Bronchial epithelial cell (primary cell): ENCODE measurements at places on chromosomes 13 and 19.

- DNase-seq: no peak
These were observed 29.1 kb upstream of the PCDH9 start for GRCh38 chr13:67259208-67259607.

DNA sequence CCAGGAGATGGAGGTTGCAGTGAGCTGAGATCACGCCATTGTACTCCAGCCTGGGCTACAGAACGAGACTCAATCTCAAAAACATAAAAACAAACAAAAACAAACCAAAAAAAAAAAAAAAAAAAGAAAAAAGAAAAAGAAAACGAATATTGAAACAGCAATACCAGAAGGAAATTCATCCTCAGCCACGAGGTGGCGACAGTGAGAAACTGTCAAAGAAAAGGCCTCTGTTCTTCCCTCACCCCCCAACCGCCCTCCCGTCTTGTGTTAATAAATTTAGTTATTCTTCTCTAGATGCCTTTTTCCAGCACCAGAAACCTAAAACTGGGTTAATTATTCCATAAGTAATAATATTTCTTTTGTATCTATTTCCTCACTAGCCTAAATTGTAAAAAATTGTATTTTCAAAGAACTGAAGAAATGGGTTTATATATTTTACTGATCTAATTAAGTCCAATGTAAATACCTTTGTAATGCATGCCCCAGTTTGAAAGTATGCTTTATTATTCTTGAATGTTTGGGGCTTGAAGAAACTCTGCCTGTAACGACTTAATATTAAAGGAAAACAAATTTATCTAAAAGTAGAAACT is 38.6 kb downstream of the LIG4 start:
- DNase-seq: peak; percentile 35

DNA sequence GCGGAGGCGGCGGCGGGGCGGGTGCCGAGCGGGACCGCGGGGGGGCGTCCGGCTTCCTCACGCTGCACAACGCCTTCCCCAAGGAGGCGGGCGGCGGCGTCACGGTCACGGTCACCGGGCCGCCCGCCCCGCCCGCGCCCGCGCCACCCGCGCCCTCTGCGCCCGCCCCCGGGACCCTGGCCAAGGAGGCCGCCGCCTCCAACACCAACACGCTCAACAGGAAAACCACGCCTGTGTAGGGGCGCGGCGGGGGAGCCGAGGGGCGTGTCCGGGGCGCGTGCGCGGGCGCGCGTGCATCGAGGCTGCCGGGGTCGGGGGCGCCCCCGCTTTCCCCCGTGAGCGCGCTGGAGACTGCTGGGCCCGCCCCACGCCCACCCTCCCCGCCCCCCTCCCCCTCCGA is 8.8 kb upstream of the CACNG6 start:
- DNase-seq: no peak

- no peak for DNase-seq
These were observed 19.0 kb downstream of the ACP7 start for GRCh38 chr19:39103151-39103550.

DNA sequence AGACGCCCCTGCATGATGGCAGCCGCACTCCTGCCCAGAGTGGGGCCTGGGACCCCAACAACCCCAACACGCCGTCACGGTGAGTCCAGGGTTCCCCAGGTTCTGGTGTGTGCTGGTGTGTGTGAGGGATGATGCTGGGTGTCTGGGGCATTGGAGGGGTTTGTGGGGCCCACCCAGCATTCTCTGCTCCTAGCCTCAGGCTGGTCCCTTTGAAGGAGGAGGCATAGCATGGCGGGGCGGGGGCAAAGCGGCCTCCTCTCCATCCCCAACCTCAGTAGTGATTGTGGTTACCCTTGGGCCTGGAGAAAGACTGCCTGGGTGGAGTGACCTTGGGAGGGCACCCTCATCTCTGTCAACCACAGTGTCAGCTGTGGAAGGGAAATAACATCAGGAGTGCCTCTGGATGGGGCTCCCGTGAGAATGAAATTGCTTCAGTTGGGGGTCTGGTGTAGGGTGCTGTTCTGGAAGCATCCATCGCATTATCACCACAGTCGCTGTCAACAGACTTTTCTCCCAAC is 7.1 kb upstream of the TIMM50 start:
- no peak for DNase-seq

GRCh38 chr19:13086341-13086740 is 16.3 kb downstream of the LYL1 start:
- DNase-seq: no peak

- DNase-seq: peak; percentile 20
These were observed 619.2 kb upstream of the SGCG start for GRCh38 chr13:22561581-22561980.

- no peak for DNase-seq
These were observed 53.2 kb upstream of the LSM14A start for GRCh38 chr19:34118879-34119748.

DNA sequence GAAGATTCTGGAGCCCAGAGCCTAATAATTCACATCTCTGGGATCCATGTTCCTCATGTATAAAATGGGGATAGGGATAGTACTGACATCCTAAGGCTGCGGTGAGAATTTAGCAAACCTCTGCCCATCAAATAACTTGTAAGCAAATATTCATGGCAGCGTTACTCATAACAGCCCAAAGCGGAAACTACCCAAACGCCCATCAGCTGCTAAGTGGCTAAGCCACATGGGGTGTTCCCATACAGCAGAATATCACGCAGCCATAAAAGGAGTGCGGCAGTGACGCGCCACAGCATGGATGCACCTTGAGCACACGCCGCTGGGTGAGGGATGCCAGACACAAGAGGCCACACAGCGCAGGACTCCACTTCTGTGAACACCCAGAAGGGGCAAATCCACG is 19.7 kb downstream of the VRK3 start:
- no peak for DNase-seq

GRCh38 chr19:49682274-49682673 is 5.2 kb downstream of the PRMT1 start:
- DNase-seq: no peak

DNA sequence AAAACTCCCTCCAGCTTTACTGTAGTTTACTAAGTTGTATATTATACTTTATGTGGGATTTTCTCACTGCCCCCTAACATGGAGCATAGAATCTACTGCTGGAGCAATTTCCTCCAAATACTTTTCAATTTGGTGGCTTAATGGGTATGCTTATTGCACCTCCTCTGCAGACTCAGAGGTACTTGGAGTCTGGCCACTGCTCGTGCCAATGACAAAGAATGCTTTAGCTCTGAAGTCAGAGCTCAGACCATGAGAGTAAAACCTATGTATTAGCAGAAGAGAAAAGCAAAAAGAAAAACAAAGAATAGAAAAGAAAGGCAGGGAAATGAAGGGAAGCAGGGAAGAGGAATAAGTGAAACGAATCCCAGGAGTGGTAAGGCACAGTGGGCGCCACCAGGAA is 71.9 kb downstream of the SUCLA2 start:
- no peak for DNase-seq

DNA sequence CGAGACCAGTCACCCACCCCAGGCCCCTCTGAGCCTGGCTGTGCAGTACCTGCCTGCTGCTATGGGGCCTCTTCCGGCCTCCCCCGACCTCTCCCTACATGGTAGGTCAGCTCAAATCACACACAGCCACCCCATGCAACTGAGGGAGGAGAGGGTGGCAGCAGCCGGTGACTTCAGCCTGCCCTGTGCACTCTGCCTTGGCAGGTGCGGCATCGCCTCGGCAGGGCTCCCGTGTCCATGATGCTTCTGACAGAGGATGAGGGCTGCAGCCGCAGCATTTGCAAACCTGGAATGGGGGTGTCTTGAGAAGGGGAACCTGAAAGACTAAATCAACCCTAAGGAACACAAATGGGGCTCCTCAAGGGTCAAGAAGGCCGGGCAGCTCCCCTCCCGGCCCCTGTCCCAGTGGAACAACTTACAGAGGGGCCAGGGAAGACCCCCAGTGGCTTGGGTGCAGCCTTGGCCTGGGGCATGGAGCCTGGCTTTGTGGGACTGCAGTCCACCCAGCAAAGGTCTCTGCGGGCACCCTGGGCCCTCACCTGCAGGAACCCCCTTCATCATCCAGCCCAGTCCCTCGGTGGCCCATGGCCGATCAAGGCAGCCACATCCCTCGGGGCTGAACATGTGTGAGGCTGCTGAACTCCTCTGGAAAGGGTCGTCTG is 6.7 kb downstream of the TEX29 start:
- no peak for DNase-seq

- DNase-seq: no peak
These were observed 25.3 kb upstream of the PTPRS start for GRCh38 chr19:5365905-5366304.

GRCh38 chr19:4388337-4389063 is 11.8 kb downstream of the SH3GL1 start:
- no peak for DNase-seq

GRCh38 chr19:41443813-41444455 is 978 bp downstream of the ERICH4 start:
- DNase-seq: no peak

- DNase-seq: peak; percentile 51
These were observed 2.3 kb downstream of the WDR83 start for GRCh38 chr19:12668932-12669269.

- DNase-seq: peak; percentile 82
These were observed 6.3 kb upstream of the IGSF23 start for GRCh38 chr19:44607049-44607448.

GRCh38 chr13:39663508-39663907 is 8.0 kb downstream of the COG6 start:
- no peak for DNase-seq

DNA sequence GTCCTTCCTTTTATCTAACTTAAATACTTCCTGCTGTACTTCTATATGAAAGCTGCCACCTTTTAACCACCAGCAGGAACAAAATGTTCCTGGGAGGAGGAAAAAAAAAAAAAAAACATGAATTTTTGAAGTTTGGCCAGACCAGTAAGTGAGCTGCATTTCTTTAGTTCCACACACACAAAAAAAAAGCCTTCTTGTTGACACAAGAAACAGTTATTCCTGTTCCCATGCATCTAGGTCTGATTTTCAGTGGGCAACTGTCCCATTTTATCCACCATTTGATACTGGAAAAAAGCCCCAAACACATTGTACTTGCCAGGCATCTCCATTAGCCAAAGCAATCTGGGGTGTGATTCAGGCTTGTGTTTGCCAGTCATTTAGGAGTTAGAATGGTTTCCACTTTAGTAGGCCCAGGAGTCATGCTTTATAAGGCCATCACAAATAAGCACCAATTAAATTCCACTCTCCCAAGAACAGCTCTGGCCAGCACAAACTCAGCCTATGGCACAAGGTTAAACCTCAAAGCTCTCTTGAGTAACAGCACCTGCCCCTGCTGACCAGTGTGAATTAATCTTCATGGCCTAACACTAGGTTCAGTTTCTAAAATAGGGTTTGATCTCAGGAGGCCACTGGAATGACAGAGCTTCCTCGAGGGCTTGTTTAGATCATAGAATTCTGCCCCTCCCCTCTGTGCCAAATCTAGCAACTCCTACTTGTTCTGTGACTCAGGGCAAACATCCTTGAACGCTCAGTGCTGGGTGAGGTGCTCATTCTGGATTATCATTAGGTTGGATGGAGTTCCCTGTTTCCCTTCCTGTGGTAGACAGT is 67.1 kb downstream of the NUFIP1 start:
- peak; percentile 95 for DNase-seq

GRCh38 chr13:106033659-106034058 is 501.8 kb downstream of the EFNB2 start:
- peak; percentile 54 for DNase-seq

DNA sequence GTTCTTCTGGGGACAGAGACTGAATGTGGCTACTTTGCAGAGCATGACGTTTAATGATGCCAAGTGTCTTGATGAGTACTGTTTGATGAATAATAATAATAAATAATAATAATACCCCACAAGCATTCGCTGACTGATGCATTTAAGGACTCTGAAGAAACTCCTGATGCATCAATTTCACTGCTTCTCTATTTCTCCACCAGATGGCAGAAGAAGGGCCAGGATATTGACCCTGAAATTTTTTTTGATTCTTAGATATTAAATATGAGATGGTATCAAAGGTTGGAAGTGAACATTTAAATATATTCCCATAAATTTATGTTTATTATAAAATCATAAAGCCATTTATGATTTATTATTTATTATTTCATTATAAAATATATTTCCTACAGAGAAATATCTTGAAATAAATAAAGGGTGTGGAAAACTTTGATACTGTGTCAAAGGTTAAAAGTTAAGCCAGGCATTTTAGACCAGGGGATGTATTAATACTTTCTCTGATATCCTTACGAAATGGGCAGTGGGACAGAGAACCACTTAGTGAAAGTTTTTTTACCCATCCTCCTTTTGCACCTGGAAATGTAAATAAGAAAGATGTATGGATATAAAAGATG is 170.9 kb downstream of the LACC1 start:
- peak; percentile 51 for DNase-seq

DNA sequence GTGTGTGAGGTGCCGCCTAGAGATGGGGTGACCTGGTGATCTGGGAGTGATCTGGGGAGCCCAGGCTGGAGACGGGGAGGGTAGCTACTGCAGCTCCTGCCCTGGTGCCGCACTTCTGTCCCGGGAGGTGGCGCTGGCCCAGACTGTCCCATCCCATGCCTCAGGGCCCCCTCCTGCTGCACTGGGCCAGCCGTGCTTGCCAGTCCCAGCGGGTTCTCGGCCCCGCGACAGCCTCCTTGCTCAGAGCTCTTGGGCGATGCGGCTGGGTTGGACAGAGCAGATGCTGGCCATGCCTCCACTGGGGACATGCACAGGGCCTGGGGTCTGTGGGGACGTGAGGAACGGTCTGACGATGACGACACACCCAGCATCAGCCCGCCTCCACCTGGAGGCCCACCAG is 2.5 kb downstream of the RAX2 start:
- no peak for DNase-seq

DNA sequence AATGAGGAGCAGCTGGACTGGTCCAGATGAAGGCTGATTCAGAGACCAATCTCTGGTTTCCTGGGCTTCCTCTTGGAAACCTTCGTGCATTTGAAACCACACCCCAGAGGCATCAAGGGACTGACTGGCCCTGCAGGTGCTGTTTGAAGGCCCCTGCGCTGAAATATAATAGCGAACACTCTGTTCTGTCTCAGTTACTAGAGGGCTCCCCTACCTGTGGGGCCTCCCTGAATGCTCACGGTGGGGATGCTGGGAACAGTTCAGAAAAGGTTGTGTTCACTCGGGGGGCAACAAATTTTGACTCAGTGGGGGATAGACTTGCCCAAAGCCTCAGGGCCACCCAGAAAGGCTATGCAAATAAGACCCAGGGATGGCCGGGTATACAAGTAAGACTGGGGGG is 6.4 kb downstream of the CCDC8 start:
- peak; percentile 50 for DNase-seq

GRCh38 chr13:110705826-110706569 is at the start of gene CARS2:
CARS2 (minus strand) TSS chr13:110706116; CDS start chr13:110706093, 23 bp downstream.
- DNase-seq: peak; percentile 87

DNA sequence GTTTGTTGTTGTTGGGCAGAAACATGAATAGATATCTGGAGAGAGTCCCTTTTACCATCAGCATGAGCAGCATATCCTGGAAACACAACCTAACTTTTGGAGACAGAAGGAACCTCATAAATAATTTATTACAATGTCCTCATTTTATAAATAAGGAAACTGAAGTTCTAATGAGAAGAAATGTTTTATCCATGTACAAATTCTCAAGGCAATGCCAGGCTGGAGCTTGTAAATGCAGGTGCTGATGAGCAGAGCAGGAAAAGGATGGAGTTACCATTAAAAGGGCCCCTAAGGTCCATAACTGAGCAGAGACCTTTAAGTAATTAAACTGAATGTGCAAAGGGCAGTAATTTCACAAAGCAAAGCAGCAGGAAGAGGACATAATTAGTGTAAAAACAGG is 17.3 kb downstream of the LCP1 start:
- DNase-seq: no peak
